Ammon's horn (tissue), 1 donor: ENCODE measurements at places on chromosomes 7 and 10.

- DNase-seq: no peak
Observed at GRCh38 chr10:86918022-86918471, 39.4 kb downstream of the MMRN2 start.

- DNase-seq: no peak
Observed at GRCh38 chr10:67308912-67309311, 383.1 kb downstream of the LRRTM3 start.

DNA sequence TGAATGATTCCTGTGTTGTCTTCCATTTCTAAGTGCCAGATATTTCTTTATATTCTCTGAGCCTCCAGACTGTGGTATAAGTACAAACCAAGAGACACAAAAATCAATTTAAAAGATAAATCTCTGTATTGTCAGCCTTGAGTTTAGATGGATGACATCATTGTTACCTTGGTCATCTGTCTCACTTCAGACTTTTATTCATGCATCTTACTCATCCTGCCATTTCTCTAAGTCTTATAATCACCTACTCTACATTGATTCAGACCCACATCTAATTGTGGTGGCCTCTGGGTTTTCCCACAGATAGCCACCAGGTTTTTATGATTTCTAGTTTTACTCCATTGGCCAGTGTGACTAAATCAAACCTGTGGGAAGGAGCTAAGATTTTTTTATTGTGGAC, 26.8 kb upstream of the HDAC9 start:
- no peak for DNase-seq

DNA sequence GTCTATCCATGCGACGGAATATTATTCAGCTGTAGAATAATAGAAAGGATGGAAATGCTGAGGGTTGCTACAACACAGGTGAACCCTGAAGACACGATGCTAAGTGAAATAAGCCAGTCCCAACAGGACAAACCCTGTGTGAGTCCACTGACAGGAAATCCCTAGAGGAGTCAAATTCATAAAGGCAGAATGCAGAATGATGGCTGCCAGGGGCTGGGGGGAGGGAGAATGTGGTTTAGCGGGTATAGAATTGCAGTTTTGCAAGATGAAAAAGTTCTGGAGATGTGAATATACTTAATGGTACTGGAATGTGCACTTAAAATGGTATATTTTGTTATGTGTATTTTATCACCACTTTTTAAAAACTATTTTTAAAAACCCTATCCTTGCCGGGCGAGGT, 36.9 kb upstream of the DOCK1 start:
- DNase-seq: no peak

DNA sequence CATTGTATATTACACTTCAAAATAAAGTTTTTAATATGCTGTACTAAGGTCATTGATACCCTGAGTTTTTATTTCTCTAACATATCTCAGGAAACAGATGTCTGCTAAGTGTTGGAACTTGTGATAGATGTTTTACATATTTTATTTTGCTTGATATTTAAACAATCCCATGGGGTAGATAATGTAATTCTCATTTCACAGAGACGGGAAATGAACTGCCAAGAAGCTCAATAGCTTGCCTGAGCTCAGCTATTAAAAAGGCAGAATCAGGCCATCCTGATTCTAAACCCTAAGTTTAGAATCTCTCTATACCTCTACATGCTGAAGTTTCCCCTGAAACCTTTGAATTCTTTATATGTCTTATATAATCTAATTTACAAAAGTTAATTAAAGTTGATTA, 126.3 kb downstream of the LRRC18 start:
- no peak for DNase-seq

DNA sequence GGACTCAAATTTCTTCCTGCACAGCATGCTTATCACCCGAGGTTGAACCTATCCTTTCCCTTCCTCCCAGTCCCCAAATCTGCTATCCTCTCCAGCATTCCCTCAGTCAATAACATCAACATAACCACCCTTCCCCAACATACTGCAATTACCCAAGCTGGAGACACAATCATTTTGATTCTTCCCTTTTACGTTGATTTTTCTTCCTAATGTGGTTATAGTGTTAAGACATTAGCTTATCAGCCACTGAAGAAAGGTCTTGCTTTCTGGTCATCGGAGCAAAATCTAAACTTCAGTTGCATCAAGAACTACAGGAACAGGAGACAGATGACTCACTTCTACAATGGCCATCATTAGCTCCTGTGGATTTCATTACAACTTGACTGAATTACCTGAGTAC, 3.5 kb upstream of the HBP1 start:
- no peak for DNase-seq
